SK-N-SH (cell line): ENCODE measurements at places on chromosomes 4 and X. TPM values are rescaled to one million over a fixed set of nuclear protein-coding genes. Genes with fewer than 3 reads are reported as not detected.

DNA sequence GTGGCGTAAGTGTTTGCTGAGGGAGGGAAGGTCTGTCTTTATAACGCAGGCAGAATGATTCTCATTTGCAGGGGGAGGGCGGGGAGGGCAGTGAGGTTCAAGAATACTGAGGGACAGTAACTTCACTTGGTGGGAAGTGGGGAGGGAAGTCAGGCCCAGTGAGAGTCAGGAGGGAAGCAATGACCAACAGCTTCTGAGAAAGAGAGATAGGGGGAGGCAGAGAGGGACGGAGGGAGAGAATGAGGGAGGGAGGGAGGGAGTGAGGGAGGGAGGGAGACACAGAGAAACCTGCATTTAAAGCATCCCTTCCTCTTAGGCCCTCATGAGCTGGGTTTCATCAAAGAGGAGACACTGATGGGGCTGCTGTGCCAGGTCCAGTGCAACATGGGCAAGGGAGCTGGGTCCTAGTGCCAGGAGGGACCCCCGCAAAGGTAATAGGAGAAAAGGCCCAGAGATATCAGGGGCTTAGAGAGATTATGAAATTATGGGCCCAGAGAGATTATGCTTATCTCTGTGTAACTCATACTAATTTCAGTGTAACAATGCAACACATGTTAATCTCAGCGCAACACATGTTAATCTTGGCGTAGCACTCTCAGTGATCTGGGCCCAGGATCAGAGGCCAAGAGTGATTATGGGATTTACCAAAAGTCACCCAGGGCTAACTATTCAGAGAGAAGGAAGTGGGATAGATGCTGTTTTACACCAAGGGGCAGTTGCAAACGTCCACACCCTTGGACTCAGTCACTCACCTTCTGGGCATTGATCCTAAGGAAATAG, 112.1 kb downstream of the DRD5 start:
- no peak for DNase-seq

GRCh38 chr4:183173580-183174526, 74.8 kb downstream of the WWC2 start:
- no peak for DNase-seq

GRCh38 chrX:48505481-48505880, 3.3 kb upstream of the PORCN start:
- no peak for DNase-seq

- DNase-seq: no peak
Observed at GRCh38 chrX:78997870-78998558, 52.8 kb downstream of the P2RY10 start.

GRCh38 chr4:53916431-53916889, 147.9 kb downstream of the CHIC2 start:
- DNase-seq: no peak

DNA sequence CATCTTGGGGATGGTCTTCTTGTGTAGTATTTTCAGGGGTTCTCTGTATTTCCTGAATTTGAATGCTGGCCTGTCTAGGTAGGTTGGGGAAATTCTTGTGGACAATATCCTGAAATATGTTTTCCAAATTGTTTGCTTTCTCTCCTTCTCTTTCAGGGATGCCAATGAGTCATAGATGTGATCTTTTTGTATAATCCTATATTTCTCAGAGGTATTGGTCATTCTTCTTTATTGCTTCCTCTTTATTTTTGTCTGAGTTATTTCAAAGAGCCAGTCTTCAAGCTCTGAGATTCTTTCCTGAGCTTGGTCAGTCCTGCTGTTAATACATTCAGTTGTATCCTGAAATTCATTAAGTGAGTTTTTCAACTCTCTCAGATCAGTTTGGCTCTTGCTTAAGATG, 73.1 kb downstream of the MAMLD1 start:
- no peak for DNase-seq

- DNase-seq: no peak
Observed at GRCh38 chr4:10983268-10983667, 298.7 kb upstream of the CLNK start.

- no peak for DNase-seq
Observed at GRCh38 chrX:462853-463252, 76.1 kb upstream of the PPP2R3B start.

DNA sequence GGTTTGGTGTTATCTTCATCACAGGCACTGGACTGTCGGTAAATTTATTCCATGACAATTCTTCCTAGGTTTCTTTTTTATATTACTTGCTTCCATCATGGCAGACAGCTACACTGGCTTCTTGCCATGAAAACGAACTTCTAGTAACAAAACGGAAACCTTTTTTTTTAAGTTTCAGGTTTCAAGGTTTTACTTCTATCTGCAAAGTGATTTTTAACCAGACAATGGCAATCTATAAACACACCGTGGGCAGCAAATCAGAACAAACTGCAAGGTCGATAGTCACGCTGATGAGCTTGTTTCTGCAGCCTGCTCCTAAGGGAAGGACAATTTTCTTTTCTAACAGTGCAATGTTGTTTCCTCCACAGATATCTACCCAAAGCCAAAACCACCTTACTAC, 29.9 kb downstream of the XG start:
- DNase-seq: no peak

Gene PPBP
- polyA plus RNA-seq: not detected in 2 replicates

Gene ARR3
- polyA plus RNA-seq: not detected in 2 replicates

Gene NAT8L
- polyA plus RNA-seq: 0.43 and 0.86 TPM in 2 replicates

Gene NXT2
- 16.8 and 26.6 TPM in 2 replicates for polyA plus RNA-seq
